ENCODE measurements at places on chromosomes 3 and 15.
A peak's percentile ranks its signal among the peaks of the same experiment; 100 is the strongest.

- DNase-seq, result no peak
Observed at GRCh38 chr3:57818772-57819171, 62.7 kb downstream of the SLMAP start.

- no peak for DNase-seq
Observed at GRCh38 chr3:141808586-141808985, 45.4 kb downstream of the GRK7 start.

DNA sequence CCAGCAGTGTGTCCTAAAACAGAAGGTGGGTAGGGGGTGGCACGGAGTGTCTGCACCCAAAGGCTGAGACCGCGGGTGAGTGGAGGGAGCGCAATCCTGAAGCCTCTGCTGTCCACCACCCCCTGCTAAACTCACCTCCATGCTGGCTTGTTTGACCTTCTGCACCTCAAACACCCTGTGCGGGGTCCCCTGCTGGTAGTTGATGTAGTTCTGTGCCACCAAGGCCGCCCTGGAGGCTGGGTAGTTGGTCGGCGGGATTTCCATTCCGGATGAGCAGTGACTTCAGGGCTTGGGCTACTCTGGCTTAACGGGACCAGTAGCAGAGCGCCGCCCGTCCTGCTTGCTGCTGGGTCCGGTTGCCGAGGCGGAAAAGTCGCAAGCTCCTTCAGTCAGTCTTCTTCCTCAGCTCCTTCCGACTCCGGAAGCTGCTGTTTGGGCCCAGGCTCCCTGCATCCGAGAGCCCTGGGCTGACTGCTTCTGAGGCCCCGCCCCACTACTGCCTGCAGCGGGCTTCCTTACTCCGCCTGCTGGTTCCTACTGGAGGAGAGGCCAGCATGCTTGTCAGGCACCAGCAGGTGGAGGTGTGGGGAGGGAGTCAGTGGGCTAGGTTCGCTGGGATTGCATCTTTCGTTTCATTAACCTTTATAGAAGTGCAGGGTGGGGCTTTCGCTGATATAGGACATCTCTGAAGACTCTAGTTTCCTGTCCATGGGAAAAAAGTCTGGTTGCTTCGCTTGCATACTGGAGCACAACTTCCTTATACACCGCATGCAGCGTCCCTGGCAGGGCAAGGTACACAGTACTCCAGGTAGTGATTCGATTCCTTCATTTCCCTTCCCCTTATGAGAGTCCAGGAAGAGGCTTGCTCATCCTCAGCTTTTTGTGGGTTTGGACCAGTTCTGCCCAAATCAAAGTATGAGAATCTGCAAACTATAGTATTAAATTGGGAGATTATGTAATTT lies at the start of gene LXN:
Gene LXN (minus strand): TSS at position 434 of the 962 bp plus-strand sequence. CDS start 170 bp downstream, at position 264.
- peak; percentile 86 for DNase-seq

GRCh38 chr3:5428607-5429516 lies 241.4 kb downstream of the EDEM1 start:
- DNase-seq, result peak; percentile 13

DNA sequence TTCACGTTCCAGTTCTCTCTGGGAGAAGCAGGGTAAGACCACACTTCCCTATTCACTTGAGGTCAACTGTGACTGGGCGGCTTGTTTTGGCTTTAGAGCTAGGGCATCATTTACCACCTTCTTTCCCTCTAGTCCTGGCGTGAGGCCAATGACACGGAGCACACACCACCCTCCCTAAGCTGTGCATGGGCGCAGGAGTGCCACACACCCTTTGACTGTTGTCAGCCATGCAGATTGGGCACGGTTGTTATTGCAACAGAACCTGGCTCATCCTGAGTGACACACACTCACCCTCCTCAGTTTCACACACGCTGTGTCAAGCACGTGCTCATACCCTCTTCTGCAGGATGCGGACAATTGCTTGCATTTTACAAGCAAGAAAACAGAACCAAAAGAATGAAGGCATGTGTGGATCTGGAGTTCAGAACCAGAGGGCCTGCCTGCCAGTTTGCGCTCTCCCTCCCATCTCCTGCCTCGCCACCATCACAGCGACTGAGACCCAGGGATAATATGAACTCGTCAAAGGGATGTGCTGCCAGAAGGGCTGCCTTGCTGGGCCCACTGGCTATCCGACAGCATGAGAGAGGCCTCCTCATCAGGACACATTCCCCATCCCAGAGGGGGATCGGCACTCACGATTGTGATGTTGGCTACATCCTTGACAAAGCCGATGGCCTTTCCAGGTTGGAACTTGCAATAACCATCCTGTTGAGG lies 17.6 kb downstream of the CTSH start:
- no peak for DNase-seq

- peak; percentile 77 for DNase-seq
Observed at GRCh38 chr3:169998668-169999131, 32.1 kb downstream of the SEC62 start.

DNA sequence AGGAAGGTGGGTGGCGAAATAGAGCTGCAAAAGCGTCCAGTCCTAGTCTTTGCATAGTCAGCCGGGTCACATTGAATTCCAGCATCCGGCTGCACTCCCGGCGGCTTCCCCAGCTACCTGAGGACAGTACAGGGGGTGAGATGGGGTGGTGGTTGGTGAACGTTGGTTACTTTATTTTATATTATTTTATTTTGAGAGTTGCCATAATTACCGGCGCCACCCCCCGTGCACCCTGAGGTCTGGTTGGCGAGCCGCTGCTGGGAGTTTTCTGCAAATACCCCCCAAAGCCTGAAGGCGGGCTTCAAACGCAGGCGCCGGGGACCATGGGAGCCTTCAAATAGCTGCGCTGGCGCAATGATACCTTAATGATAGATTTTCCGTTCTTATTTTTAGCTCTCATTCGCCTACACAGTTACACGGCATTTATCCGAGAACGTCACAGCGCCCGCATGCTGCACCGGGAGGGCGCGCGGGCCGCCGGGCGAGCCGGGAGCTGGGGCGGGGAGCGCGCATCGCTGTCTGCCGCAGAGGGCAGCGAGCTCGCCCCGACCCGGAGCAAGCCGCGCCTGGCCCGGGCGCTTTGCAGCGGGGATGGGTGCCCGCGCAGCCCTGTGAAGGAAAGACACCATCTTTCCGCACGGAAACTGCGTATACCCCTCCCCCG lies 756 bp upstream of the RASGRF1 start:
- peak; percentile 12 for DNase-seq

DNA sequence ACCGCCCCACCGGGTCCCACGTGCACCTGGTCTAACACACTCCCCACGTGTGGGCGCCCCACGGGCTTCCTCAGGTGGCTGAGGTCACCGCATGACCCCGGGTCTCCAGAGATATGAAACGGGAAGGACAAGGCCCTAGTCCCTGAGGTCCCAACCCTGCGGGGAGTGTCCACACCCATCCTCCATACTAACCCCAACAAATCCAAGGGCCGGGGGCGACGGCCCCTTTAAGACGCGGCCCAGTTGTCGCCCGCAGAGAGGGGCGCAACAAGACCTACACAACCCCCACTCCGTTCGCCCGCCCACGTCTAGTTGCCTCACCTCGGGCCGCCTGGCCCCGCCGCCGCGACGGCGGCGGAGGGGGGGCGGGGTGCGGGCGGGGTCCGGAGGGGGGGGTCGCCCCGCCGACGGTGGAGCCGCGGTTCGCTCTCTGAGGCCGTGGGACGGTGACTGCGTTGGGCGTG lies 396 bp downstream of the INO80 start:
- DNase-seq, result peak; percentile 69

- DNase-seq, result peak; percentile 59
Observed at GRCh38 chr3:107523539-107524325, 970 bp downstream of the BBX start.

Measured in fibroblast of skin of right biceps (primary cell).